ENCODE measurements at places on chromosomes 11 and 22.

- no peak for DNase-seq
Measured at GRCh38 chr11:131841925-131842635, 471.7 kb downstream of the NTM start.

DNA sequence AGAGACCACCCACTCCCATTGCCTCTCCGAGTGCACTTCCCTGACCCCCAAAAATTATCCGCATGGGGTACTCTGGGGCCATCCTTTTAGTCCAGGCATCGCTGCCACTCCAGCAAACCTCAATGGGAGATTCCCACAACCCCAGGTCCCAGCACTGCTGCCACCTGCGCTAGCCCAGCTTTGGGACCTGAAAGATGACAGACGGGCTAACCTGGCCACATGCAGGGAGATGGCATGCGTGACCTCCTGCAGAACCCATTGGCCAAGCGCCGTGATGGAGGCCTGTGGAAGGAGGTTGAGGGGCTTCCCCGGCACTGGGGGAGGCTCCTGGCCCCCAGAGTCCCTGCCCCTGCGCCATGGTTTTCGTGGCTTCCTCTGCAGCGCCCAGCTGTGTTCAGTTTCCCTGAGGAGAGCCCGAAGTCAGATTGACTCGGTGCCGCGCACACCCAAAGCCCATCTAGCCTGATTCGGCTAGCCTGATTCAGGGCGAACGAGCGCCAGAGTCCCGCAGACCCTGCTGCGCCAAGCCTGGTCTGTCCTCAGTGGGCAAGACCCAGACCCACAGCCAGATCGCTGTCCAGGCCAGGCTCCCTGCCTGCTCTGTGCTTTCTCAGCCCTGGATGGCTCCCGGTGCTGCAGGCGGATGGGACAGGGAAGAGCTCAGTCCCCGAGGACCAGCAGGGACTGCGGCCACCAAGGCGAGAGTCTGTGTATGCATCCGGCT, 751 bp upstream of the WNT7B start:
- DNase-seq = no peak

DNA sequence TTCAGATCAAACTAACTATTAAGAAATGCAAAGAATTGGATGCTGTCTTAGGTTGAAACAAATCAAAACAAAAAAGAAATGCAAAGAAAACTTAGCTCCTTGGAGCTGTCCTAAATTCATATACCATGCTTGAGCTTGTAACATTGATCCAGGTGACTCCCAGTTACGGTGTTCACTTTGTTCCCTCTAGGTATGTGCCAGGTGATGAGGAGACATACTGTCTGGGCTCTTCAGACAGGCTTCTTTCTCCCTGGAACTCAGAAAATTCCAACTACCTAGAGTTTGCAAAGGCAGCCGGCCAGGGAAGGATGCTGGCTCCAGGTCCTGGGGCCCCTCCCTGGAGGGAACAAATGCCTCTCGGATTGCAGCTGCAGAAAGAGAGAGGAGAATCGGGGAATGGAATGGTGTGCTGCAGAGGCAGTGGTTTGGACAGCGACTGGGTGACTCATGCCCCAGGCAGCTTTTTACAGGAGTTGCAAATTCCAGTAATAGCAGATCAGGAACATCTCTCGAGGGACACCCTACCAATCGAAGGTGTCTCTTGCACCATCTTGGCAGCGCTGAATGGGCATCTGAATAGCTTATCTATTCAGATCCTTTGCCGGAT, 12.3 kb upstream of the ASPHD2 start:
- no peak for DNase-seq

DNA sequence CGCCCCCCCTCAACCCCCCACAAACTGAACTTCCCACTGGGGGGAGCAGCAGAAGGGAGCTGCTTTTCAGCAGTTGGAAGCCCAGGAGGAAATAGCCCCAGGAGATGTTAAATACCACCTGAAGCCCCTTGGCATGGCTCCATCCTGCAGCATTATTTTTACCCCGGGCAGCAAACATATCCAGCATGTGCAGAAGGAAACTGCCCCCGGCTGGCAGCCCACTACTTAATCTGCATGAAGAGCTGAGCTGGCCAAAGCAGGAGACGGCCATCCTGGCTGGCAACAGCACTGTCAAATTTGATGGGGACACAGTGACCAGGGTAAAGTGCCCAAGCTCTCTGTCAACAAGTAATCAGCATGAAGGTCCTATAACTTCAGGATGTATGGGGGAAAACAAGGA, 32.0 kb downstream of the BUD13 start:
- no peak for DNase-seq

GRCh38 chr11:97398246-97398645, 1008.4 kb downstream of the JRKL start:
- DNase-seq = no peak

- no peak for DNase-seq
Measured at GRCh38 chr11:134244593-134244992, 8.6 kb downstream of the THYN1 start.

GRCh38 chr11:78533399-78533798, 41.3 kb downstream of the NARS2 start:
- DNase-seq = no peak

GRCh38 chr22:49381595-49382450, 445.9 kb downstream of the BRD1 start:
- DNase-seq = no peak

- no peak for DNase-seq
Measured at GRCh38 chr22:49462795-49463194, 364.9 kb downstream of the BRD1 start.

DNA sequence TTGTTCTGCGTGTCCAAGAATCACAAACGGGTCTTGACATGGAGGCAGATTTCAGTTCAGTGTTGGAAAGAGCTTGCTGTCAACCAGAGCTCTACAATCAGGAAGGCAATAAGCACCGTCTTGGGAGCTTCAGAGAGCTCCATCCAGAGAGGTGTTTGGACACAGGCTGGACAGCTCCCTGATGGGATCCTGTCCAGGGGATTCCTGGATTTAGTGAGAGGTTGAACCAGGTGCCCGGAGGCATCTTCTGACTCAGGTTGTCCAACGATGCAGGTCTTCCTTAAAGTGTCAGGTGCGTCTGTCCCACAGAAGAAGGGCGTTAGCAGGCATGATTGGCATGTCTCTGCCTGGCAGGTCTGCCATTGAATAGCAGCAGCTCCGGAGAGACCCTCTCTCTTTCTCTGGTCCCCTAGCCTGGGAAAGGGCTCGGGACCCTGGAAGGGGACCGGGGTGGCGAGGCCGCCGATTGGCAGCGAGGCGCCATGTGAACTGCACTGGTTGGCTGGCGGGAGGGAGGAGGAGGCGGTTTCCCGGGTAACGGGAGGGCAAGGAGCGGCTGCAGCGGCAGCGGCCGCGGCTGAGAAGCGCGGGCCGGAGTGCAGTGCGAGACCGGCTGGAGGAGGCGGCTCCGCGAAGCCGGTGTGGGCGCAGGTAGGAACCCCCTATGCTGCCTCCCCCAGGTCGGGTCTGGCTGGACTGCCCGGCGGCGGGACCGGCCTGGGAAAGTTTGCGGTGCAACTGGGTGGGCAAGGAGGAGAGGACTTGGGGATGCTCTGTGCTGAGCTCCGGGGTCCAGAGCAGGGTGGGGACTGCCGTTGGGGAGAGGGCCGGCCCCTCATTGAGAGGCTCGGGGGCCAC, 104.1 kb upstream of the E2F8 start:
- no peak for DNase-seq

DNA sequence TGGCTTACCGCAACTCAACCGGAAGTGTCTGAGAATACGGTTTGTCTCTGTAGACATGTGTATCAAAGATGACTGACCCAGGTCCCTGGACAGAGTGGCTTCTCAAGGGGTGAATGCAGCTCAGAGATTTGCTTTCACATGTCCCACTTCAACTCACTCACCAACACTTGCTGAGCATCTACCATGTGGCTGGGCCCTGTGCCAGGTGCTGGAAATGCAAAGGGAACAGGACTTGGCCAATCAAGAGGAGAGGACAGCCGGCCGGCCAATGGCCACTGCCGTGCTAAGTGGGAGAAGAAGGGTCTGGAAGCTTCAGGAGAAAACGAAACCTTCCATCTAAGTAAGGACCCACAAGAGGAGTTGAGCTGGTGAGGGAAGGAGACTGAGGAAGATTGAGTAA, 151.3 kb downstream of the CEP164 start:
- DNase-seq = no peak

- no peak for DNase-seq
Measured at GRCh38 chr11:11071486-11071885, 213.6 kb upstream of the ZBED5 start.

DNA sequence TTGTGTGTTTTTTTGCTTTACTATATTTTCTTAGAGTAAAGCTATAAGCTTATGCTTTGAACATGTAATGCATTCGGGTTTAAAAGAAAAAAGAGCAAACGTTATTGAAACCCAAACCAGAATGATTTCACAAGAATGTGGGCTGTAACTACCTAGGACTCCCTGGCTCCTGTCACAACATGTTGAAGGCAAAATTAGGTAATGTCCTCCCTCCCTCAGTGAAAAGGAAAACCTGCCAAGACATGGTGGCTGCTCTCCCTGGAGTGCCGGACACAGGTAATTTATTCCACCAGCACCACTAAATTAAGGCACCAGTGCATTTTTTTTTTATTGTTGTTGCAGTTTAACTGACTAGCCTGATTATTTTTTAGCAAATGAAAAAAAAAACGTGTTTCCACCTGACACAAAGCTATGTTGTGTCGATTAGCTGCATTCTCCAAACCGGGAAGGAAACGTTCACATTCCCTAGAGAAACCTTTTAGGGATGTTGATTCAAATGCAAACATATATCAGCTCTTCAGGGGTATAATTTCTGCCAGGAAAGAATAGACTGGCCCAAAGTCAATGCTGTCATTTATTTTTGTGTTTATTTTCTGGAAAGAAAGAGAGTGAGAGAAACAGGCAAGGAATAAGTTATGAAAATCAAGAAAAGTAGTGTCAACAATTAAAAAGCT, 134.6 kb downstream of the CCDC34 start:
- DNase-seq = no peak

- DNase-seq = no peak
Measured at GRCh38 chr11:109249597-109249996, 172.4 kb upstream of the C11orf87 start.

- DNase-seq = no peak
Measured at GRCh38 chr11:76997512-76997911, 36.7 kb upstream of the B3GNT6 start.

GRCh38 chr11:103623933-103624332, 412.5 kb upstream of the DDI1 start:
- no peak for DNase-seq

- no peak for DNase-seq
Measured at GRCh38 chr11:35275786-35276170, 136.8 kb downstream of the CD44 start.

- DNase-seq = no peak
Measured at GRCh38 chr22:38300946-38301345, 16.3 kb downstream of the CSNK1E start.

DNA sequence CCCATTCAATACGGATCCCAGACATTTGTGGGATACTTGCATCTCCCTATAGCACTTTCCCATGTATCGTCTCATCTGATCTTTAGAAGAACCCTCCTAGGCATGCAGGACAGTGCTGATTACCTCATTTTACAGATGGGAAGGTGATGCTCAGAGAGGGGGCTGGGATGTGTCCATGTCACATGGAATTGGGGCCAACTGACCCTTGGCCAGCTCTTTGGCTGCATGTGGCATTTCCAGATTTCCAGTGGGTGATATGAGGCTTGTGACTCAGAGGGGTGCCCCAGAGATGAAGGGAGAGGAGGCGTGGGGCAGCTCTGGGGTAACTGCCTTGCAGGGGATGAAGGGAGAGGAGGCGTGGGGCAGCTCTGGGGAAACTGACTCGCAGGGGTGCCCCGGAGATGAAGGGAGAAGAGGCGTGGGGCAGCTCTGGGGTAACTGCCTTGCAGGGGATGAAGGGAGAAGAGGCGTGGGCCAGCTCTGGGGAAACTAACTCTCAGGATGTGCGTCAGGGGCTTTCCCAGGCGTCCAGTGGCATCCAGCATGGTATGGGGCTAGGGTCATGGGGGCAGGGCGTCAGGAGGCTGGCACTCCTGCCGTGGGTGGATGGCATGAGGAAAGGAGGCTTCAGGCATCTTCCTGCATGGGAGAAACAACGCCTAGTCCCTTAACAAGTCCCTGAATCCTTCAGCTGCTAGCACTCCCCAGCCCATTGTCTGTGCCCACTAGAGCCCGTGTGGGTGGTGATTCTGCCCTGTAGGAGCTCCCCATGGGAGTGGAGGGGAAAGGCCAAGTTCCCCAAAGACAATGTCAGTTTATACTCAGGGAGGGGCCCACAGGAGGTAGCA, 11.9 kb upstream of the CERK start:
- DNase-seq = no peak

DNA sequence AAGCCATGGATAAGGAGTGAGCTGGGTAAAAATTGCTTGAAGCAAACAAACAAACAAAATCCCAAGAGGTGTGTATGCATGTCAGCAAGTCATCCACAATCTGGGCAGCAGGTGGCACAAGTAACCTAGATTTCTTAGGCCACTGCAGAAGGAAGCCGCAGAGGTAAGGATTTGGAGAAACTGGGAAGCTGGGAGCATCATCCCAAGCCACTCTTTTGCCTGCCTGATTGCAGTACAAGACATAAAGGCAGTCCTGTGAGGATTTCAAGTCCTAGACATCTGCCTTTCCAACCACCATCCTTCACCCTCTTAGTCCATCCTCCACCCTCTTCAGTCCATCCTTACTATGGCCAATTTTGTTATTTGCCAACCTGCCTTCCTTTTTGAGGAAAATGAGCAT, 67.2 kb upstream of the BMAL1 start:
- DNase-seq = no peak

GRCh38 chr22:48333816-48334735, 1493.6 kb downstream of the BRD1 start:
- DNase-seq = no peak

DNA sequence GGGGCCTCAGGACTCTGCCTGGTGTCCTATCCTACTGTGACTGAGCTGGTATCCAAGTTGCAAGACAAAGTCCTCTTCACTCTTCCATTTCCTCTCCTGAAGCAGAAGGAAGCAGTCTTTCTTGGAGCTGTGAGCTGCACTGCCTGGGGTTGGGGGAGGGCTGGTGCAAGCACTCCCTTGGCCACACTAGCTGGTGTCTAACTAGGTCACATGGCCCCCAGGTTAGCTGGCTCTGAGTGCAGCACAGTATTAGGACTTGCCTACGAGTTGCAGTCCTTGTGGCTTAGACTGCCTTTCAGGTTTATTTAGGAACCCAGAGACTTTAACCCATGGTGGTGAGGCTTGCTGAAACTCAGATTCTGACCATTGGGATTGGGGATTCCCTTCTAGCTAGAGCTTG, 138.9 kb downstream of the NELL1 start:
- DNase-seq = no peak

GRCh38 chr22:19759427-19760057, 1.0 kb upstream of the TBX1 start:
- no peak for DNase-seq

DNA sequence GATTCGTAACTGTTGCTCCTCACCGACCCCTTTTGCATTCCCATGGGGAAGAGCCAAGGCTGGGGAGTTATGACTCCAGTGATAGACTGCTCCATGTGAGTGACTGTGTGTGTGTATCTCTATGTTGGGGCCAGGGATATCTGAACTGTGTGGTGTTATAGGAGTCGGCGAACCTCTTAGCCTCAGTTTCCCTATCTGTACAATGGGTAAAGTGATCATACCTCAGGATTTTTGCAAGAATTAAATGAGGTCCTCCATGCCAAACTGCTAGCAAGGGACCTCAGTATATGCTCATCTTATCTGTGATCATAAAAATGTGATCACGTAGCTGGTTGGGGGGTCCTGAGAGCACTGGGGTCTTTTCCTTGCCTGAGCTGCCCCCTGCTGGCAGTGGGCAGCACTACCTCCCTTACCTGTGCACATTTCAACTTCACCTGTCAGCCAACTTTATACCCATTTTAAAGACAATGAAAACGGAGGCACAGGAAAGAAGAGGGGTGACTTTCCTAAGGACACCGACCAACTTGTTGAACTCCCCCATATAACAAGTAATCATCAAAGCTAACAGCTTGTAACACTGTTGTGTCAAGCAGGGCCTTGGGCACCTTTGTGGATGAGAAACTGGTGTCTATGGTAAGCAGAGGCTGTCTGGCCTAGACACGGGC, 1.4 kb upstream of the DPP3 start:
- DNase-seq = no peak
